Activated T-cell treated with anti-CD3 and anti-CD28 coated beads, Interleukin-2, amount 50 U/mL, for 72 hours (primary cell): ENCODE measurements at places on chromosomes 3 and 15.
A peak's percentile ranks its signal among the peaks of the same experiment; 100 is the strongest.

DNA sequence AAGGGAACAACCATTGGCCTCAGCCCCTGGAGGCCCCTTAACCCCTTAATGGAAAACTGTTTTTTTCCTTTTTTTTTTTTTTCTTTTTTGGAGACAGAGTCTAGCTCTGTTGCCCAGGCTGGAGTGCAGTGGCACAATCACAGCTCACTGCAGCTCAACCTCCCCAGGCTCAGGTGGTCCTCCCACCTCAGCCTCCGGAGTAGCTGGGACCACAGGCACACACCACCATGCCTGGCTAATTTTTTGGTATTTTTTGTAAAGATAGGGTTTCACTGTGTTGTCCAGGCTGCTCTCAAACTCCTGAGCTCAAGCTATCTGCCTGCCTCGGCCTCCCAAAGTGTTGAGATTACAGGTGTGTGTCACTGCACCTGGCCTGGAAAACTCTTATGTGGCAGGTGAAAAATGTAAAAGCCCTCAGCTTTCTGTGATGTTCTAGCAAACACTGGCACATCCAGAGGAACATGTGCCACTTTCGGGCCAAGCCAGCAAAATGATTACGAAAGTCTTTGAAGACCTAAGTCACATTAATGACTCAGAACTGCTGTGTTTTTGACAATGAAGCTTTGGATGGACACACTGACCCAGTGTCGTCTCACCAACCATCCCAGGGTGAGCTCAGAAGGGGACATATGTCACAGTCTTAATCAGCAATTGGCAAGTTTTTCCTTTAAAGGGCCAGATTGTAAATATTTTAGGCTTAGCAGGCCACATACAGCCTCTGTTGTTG, 189.3 kb upstream of the TPM1 start:
- no peaks in the 10 kb centered on the region for H3K36me3 ChIP-seq
- no peak for DNase-seq
- H3K4me1 ChIP-seq, result peaks cover 9% of the 10 kb centered on the region
- H3K4me3 ChIP-seq, result no peak overlapping the region

- H3K4me3 ChIP-seq, result peak overlapping the region; percentile 58
- peaks cover 1% of the 10 kb centered on the region for H3K36me3 ChIP-seq
- no peak for DNase-seq
- H3K27ac ChIP-seq, result no peak overlapping the region
Measured at GRCh38 chr3:24493746-24494617, 668 bp downstream of the THRB start.

- H3K4me1 ChIP-seq, result no peaks in the 10 kb centered on the region
- H3K27ac ChIP-seq, result no peak overlapping the region
- H3K36me3 ChIP-seq, result no peaks in the 10 kb centered on the region
- H3K27me3 ChIP-seq, result no peaks in the 10 kb centered on the region
Measured at GRCh38 chr15:66798426-66799061, 96.5 kb downstream of the SMAD6 start.

DNA sequence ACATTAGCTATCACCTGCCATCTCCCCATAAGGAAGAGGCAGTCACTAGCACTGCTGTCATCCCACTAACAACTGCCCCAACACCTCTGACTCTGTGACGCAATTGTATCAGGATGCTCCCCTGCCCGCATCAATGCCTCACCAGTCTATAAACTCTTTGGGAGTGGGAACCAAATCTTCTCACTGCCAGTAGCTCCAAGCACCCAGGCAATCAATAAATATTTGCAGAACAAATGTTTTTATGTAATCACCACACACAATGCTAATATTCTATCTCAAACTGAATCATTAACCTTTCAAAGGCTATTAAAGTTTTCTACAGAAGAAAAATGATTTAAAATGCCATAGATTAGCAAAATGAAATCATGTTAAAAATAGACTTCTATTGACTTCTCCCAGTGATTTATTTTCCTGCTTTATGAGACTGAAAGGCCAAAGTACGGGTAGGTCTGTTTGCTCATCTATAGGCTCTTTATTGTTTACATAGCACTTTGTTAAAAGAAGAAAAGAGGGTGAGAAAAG, 131.3 kb downstream of the PLD1 start:
- no peaks in the 10 kb centered on the region for H3K4me1 ChIP-seq
- H3K4me3 ChIP-seq, result no peak overlapping the region
- no peaks in the 10 kb centered on the region for H3K36me3 ChIP-seq
- H3K27ac ChIP-seq, result no peak overlapping the region

DNA sequence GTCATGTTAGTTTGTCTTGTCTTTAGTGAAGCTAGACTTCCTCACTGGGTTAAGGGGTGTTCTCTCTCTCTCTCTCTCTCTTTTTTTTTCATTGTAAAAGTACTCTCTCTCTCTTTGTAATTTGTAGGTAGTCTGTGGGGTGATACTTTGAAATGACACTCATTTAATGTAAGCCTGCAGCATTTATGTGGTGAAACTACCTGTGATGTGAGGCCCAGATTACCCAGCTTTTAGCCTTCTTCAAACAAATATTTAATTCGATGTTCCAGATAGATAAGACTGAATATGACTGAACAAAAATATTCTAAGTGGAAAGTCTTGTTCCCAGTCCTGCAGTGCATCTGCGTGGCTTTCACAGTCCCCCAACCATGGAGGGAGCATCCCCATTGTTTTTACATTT, 49.7 kb downstream of the SQOR start:
- no peaks in the 10 kb centered on the region for H3K27me3 ChIP-seq
- no peaks in the 10 kb centered on the region for H3K4me1 ChIP-seq
- peaks cover 13% of the 10 kb centered on the region for H3K36me3 ChIP-seq
- no peak for DNase-seq
- H3K27ac ChIP-seq, result peak overlapping the region; percentile 11

- no peak overlapping the region for H3K27ac ChIP-seq
- H3K4me1 ChIP-seq, result no peaks in the 10 kb centered on the region
- H3K27me3 ChIP-seq, result peaks cover 19% of the 10 kb centered on the region
- H3K36me3 ChIP-seq, result no peaks in the 10 kb centered on the region
- no peak for DNase-seq
Measured at GRCh38 chr3:187522293-187522692, 147.9 kb downstream of the SST start.

- no peak for DNase-seq
- H3K4me3 ChIP-seq, result no peak overlapping the region
- H3K27me3 ChIP-seq, result no peaks in the 10 kb centered on the region
- H3K27ac ChIP-seq, result no peak overlapping the region
- no peaks in the 10 kb centered on the region for H3K36me3 ChIP-seq
- H3K4me1 ChIP-seq, result no peaks in the 10 kb centered on the region
Measured at GRCh38 chr3:170196833-170197232, 15.3 kb upstream of the PHC3 start.

GRCh38 chr3:99911433-99911832, 93.8 kb downstream of the CMSS1 start:
- H3K4me3 ChIP-seq, result no peak overlapping the region
- no peaks in the 10 kb centered on the region for H3K27me3 ChIP-seq
- no peak for DNase-seq
- H3K36me3 ChIP-seq, result no peaks in the 10 kb centered on the region

DNA sequence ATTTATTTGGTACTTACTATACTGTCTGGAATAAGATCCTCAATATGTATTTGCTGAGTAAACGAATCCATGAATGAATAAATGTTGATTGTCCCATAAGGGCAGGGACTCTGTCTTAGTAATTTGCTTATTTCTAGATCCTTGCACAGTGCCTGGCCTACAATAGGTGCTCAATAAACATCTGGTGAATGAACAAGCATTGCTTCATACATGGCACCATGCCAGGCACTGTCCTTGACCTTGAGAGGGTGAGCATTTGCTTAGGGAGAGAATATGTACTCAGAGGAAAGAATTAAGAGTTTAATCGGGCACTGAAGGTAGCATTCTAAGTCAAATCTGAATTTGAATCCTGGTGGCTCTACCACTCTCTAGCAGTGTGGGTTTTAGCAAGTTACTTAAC, 282.1 kb downstream of the THSD4 start:
- H3K27ac ChIP-seq, result no peak overlapping the region
- H3K27me3 ChIP-seq, result peaks cover 23% of the 10 kb centered on the region
- no peaks in the 10 kb centered on the region for H3K4me1 ChIP-seq
- H3K4me3 ChIP-seq, result no peak overlapping the region
- no peak for DNase-seq
- no peaks in the 10 kb centered on the region for H3K36me3 ChIP-seq

GRCh38 chr3:113981803-113982202, 34.0 kb downstream of the ZDHHC23 start:
- H3K27ac ChIP-seq, result no peak overlapping the region
- H3K27me3 ChIP-seq, result no peaks in the 10 kb centered on the region
- DNase-seq, result no peak
- no peaks in the 10 kb centered on the region for H3K36me3 ChIP-seq
